Left kidney (tissue), 8 donors: ENCODE measurements at places on chromosomes 3 and 15. TPM values are rescaled to one million over a fixed set of nuclear protein-coding genes. Genes with fewer than 3 reads are reported as not detected.

DNA sequence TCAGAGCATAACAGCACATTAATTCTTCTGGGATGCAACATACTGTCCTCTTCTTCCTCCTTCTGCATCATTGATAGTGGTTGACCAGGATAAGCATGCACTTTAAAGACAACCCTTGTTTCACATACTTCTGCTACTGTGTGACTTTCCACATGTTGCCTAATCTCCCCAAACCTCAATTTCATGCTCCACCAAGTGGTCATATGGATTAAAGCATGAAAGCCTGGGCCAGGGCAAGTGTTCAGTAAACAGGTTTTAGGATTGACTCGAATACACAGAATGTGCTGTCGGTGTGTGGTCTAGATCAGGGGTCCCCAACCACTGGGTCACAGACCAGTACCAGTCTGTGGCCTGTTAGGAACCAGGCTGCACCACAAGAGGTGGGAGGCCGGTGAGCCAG, 22.5 kb upstream of the BFSP2 start:
- no peak for DNase-seq

- DNase-seq = no peak
Observed at GRCh38 chr15:95302809-95303208, 1027.7 kb upstream of the NR2F2 start.

- DNase-seq = no peak
Observed at GRCh38 chr3:110526777-110527727, 544.6 kb upstream of the NECTIN3 start.

GRCh38 chr3:139557041-139557440, 17.5 kb upstream of the RBP1 start:
- DNase-seq = no peak

DNA sequence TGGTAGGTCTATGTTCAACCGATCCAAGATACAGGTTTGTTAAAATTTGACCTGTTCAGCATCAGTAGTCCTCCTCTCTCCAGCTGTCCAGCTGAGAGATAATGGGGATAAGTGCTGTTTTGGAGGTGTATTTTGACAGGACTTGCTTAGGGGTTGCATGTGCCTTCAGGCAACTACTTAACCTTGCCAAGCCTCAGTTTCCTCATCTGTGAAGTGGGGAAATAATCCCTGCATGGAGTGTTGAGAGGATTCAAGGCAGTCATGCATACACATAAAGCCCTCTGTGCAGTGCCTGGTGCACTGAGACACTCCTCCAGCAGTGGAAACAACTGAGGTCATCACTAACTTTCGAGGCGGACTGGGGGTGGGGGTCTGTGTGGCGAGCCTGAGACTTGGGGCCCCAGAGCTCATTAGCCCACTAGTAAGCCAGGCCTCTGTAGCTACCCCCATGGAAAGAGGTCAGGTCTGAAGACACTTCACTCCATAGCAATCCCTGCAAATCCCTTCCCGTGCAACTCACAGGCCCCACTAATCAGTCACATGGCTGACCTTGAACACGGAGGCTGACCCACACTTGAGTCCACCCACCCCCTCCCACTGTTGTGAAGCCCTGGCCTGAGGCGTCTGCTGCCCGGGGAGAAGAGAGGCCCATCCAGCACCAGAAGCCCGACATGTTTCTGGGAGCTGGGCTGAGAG, 25.9 kb upstream of the SLC6A6 start:
- DNase-seq = no peak

GRCh38 chr15:37135225-37135624, 34.9 kb upstream of the MEIS2 start:
- no peak for DNase-seq

- peak; percentile 79 for DNase-seq
Observed at GRCh38 chr15:26771578-26772153, 1.2 kb downstream of the GABRB3 start.

DNA sequence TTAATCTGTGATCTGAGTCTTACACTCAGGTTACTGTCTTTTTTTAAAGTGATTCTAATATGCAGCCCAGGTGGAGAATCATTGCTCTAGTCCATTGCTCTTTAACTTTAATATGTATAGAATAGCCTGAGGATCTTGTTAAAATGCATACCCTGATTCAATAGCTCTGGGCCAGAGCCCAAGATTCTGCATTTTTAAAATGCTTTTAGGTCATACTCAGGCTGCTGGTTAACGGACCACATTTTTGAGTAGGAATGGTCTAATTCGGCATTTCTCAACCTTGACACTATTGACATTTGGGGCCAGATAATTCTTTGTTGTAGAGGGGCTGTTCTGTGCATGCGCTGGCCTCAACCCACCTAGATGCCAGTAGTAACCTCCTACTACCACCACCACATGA, 20.9 kb upstream of the FSTL1 start:
- no peak for DNase-seq

DNA sequence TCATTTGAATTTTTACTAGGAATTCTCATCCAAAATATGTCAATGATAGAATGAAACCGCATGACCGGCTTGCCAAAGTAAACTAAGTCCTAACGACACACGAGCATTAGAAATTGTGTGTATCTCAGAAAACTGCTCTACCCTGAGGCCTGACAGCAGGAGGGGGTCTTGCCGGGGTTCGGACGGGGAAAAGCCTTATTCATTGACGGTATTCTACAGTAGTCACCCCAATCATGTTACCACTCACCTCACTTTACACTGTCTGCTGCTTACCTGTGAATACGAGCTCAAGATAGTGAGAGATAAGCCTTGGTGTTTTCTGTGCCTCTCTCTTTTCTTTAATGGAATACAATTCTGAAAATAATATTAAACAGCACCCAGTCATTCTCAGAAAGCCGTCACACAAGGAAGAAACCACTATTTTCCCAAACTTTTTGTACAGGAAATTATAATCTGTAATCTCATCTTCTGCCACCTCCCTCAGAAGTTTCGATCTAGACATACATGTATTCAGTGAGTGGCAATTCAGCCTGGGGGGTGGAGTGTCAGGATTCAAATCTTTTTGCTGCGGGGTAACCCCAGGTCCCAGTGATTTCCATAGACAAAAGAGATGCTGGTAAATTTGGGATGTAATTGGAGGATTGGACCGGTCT, 492 bp upstream of the FAM43A start:
- no peak for DNase-seq

- no peak for DNase-seq
Observed at GRCh38 chr15:50134524-50135024, 15.5 kb upstream of the ATP8B4 start.

DNA sequence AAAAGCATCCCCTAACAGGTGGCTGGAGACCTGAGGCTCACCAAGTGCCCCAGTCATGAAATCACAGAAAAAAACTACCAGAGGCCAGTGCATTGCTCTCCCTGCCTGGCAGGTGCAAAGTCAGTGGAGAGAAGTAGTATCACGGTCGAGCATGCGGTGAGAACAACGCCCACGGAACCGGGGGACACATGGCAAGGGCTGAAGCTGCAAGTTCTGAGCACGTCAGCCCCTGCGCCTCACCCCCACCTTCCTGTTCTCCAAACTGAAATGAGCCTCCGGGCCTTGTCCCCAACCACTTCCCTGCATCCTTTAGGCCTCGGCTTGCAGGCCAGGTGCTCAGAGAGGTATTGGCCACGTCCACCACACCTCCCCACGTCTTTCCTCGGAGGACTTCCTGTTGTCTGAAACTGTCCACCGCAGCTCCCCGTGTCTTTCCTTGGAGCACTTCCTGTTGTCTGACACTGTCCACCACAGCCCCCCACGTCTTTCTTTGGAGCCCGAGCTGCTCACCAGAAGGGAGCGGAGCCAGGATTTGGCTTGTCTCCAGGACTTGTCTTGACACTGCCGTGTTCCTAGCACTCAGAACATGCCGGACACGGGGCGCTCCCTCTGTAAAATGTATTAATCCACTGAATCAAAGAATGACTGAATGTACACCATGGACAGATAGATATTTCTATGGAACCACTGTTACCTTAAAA, 43.9 kb downstream of the NSMCE3 start:
- no peak for DNase-seq

DNA sequence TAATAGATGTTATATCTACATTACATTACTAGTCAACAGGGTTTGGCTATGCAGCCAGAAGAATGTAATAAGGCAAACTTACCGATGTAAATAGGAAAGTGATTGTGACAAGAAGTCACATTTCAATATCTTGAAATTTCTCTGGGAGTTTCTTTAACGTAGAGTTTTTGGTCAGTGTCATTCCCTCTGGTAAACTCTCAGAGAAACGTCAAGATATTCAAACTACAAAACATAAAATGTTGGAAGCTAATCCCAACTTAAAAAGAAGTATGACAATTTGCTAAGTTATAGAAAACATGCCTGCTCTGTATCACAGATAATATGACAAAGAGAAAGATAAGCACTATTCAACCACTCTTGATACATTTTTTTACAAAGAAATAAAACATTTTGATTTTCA, 111.2 kb upstream of the PRICKLE2 start:
- no peak for DNase-seq

GRCh38 chr3:9986230-9986725, 363 bp downstream of the EMC3 start:
- DNase-seq = no peak

DNA sequence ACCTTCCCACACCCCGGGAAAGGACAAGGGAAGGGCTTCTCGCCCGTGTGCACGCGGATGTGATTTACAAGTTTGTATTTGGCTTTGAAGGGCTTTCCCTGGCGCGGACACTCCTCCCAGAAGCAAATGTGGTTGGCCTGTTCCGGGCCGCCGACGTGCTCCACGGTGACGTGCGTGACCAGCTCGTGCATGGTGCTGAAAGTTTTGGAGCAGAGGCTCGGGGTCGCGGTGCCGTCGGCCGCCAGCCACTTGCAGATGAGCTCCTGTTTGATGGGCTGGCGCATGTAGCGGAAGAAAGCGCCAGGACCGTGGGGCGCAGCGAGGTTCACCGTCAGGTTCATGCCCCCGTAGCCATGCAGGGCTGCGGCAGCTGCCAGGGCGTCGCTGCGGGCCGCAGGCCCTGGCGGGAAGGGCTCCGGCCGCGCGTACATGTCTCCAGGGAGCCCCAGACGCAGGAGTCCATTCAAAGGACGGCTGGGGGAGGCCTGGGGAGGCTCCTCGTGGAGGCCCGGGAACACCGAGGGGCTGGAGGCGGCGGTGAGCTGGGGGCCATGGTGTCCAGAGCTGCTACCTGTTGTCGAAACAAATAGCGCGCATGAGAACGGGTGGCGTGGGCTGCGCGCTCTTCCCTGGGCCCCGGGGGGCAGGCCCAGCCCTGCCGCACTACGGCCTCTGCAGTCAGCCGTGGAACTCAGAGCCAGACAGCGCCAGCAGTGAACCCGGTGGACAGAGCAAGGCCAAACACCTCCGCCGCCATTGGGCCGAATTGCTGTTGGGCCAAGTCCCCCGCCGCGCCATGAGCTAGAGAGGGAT, 10.2 kb downstream of the ZIC4 start:
- DNase-seq = no peak

DNA sequence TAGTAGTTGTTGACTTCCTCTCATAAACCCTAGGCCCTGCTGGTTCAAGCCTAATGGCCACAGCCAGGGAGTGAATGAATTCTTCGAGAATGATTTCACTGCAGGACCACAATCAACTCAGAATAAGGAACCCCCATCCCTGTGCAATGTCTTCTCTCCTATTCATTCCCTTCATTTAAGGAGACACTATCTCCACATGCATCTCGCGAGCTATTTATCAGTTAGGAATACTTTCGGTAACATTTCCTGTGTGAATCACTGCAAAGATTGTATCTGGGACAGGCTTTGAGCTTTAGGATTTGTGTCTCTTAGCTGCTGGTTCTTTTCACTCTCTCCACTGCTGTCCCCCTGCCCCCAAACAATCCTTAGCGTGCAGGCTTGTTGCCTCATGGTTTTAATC, 94.4 kb downstream of the MYLK start:
- DNase-seq = no peak

GRCh38 chr3:74443102-74443501, 171.4 kb downstream of the CNTN3 start:
- no peak for DNase-seq

DNA sequence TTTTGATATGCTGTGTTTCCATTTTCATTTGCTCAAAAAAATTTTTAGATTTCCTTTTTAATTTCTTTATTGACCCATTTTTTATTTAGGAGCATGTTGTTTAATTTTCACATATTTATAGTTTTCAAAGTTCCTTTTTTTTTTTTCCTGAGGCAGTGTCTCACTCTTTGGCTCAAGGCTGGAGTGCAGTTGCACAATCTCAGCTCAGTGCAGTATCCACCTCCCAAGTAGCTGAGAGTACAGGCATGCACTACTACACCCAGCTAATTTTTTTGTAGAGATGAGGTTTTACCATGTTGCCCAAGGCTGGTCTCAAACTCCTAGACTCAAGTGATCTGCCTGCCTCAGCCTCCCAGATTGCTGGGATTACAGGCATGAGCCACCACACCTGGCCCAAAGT, 36.2 kb downstream of the PFN2 start:
- DNase-seq = no peak

DNA sequence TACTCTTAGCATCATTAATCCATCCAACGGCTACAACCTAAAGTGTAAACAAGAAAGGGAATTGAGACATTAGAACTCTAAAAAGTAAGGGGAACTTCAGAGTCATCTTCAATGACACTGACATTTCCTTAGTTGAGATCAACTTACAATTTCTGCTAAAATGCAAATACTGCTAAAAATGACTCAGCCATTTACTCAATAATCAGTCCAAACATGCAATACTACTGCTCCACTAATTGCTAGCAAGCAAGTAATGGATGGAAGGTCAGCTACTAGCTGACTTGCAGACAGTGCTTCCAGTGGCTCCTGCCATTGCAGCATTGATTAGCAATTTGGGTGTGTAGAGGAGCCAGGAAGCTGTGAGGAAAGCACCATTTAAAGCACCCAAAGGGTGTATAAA, 28.4 kb downstream of the CD200R1L start:
- no peak for DNase-seq

GRCh38 chr3:45730409-45731154, 41.4 kb downstream of the SACM1L start:
- no peak for DNase-seq

- DNase-seq = no peak
Observed at GRCh38 chr3:142117056-142117851, 32.1 kb downstream of the TFDP2 start.

- DNase-seq = peak; percentile 46
Observed at GRCh38 chr3:68919000-68919399, 13.3 kb downstream of the TAFA4 start.

FANCD2OS gene
- 0.81 TPM for polyA plus RNA-seq

LSMEM2 gene
- 0.58 TPM for polyA plus RNA-seq

CAV3 gene
- polyA plus RNA-seq = 0.48 TPM

SAMMSON gene
- not detected for polyA plus RNA-seq

TTLL13 gene
- polyA plus RNA-seq = 0.45 TPM

CPB1 gene
- 0.90 TPM for polyA plus RNA-seq

CCR8 gene
- polyA plus RNA-seq = not detected

ZNF80 gene
- 0.15 TPM for polyA plus RNA-seq
